ENCODE measurements at places on chromosomes 1 and 21.

- DNase-seq, result no peak
Observed at GRCh38 chr21:35491114-35491513, 442.0 kb upstream of the RUNX1 start.

DNA sequence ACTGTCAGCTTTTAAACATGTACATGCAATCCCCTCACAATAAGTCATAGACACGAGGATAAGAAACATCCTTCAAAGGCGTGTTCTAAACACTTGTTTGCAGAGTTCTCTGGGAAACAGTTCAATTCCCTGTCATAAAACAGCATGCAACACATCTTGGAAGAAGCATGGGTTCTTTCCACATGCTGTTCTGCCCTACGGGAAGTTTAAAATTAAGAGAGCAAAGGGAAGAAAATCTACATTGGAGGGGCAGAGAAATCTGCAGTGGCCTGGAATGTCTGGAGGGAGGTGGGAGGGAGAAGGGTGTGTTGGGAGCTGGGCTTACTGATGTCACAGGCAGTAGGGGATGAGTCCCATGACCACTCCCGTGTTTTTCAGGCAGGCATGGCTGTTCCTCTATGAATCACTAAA lies 98.3 kb upstream of the SLC2A1 start:
- DNase-seq, result peak; percentile 29

DNA sequence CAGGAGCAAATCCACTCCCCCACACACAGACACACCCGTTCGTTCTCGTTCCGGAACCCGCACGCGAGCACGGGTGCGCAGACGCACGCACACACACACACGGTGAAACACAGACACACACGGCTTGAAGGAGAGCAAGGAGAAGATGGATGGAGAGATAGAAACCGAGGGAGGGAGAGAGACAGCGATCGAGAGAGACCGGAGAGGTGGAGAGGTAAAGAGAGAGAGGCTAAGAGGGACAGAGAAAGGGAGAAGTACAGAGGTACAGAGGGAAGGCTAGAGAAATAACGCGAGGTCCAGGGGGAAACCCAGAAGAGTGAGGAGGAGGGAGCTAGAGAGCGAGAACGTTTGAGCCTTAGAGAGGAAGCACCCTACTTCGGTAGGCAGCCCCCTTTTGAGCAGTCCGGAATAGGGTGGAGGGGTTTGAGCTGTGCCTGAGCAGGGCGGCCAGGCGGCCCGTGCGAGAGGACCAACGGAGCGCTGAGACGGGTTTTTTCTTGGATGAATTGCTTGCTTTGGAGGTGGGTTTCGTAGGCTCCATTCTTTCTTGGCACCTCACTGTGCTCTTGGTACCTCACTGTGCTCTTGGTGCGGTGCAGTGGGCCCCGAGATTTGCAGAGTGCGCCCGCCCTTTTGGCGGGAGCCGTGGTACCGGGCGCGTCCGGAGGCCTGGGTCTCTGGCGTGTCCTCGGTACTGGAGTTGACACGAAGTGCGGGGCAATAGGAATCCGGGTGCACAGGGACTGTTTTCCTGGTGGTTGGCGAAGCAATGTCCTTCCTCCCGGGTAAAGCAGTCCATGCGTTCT lies 88.4 kb upstream of the RHOU start:
- peak; percentile 66 for DNase-seq

DNA sequence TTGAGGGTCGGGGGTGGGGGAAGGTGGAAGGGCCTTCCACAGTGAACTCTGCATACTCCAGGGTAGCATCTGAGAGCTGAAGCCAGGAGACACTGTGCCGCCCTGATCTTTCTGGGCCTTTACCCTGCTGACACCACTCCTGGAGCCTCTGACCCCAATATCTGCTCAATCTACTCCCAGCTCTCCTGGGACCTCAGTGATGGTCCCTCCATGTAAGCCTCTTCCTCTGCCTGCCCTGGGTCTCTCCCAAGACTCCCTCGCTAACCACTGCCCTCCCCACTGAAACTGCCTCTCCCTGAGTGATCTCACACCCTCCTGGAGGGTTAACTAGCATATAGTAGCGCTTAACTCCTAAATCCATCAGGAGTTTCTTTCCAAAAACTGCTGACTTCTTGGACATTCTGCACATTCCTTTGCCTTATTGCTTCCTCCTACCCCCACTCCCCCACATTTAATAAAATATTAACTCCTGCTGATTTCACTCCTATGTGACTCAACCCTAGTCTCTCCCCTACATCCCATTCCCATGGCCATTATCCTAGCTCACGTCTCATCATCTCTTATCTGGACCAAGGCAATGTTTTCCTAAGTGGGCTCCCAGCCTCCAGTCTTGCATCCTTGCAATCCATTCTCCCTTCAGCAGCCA lies 145.6 kb downstream of the HMGB4 start:
- no peak for DNase-seq

DNA sequence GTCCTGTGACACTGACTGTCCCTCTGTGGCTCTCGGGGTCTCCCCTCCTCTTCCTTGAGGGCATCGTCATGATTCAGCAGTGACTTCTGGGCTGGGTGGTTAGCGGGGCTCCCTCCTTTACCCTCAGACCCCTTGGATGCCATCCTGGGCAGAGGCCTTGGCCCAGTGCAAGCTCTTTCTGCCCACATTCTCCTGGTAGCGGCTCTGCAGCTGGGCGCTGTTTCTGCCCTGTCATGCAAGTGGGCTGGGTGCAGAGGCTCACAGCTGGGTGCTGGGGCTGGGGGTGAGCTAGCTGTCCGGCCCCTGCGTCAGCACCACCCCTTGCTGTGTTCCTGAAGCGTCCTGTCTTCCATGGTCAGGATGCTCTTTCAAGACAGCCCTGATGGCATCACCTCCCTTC lies 158.5 kb downstream of the PCBP3 start:
- DNase-seq, result no peak

GRCh38 chr1:67618285-67619018 lies 66.5 kb upstream of the GADD45A start:
- peak; percentile 75 for DNase-seq

GRCh38 chr1:61050541-61051442 lies 31.6 kb upstream of the NFIA start:
- peak; percentile 8 for DNase-seq

- DNase-seq, result peak; percentile 16
Observed at GRCh38 chr1:154716011-154716410, 108.0 kb upstream of the ADAR start.

- DNase-seq, result no peak
Observed at GRCh38 chr1:76291737-76292136, 217.2 kb downstream of the ST6GALNAC3 start.

DNA sequence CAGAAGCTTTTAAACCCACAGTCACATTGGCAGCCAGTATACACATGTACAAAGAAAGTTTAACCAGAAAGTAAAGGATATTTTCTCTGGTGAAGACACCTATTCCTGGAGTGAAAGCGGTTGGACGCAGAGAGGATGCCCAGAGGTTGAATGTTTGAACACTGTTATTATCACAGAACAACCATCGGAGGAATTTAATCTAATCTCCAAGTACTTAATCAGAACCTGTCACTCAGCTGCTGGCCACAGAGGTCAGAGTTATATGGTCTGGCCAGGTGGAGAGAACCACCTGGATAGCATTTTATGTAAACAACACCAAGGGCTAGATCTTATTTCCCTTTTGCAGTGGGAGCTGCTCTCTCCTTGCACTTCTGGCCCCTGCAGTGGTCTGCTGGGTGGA lies 29.4 kb downstream of the SPATA46 start:
- no peak for DNase-seq

DNA sequence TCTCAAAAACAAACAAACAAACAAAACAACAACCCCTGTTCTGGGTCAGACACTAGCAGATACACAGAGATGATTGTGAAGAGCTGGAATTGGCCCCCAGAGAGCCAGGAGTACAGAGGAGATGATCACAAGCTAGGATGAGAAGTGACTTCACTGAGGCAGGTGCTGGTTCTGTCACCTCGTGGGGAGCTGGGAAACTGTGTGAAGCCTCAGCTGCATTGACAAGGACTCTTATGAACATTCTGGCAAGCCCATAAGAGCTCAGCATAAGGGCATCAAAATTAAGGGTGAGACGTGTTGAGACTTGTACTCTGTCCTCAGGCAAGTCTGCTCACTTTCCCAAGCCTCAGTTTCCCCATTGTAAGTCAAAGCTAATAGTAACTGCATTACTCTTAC lies 14.7 kb upstream of the PTP4A2 start:
- no peak for DNase-seq

- no peak for DNase-seq
Observed at GRCh38 chr1:216614011-216614934, 109.0 kb downstream of the ESRRG start.

DNA sequence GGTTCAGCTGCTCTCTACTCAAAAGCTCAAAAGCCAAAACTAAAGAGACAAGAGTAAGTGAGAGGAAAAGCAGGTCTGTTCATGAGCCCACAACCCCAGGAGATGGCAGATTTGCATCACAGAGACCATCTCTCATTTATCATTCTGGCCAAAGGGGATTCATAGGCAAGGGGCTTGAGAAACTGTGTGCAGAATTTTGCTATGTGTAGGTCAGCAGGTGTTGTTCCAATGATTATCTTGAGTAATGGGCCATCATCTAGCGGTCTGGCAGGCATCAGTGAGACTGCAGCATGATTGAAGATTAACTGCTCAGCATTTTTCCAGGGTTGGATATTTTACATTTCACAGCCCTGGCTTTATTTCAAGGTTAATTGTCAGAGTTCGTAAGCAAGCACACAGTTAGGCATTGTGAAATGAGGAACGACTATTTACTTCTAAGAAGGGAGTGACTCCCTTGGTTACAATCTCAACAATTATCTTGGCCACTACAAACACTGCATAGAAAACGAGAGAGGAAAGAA lies 1204.6 kb upstream of the TMPRSS15 start:
- no peak for DNase-seq

DNA sequence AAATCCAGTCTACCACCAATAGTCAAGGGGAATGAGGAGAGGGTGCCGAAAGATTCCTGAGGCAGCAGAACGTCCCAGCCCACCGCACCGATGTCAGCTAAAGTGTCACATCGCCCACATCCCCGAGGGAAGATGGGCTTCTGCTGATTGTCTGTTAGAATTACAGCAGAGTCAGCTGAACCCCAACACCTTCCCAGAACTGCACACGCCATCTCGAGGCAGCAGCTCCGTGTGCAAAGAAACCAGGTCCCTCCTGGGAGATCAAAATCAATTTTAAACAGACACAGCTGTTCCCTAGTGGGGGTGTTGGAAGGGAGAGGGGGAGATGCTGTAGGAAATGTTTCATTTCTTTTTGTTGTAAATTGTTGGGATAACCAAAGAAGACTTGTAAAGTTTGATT lies 12.8 kb upstream of the KAZN start:
- DNase-seq, result no peak

DNA sequence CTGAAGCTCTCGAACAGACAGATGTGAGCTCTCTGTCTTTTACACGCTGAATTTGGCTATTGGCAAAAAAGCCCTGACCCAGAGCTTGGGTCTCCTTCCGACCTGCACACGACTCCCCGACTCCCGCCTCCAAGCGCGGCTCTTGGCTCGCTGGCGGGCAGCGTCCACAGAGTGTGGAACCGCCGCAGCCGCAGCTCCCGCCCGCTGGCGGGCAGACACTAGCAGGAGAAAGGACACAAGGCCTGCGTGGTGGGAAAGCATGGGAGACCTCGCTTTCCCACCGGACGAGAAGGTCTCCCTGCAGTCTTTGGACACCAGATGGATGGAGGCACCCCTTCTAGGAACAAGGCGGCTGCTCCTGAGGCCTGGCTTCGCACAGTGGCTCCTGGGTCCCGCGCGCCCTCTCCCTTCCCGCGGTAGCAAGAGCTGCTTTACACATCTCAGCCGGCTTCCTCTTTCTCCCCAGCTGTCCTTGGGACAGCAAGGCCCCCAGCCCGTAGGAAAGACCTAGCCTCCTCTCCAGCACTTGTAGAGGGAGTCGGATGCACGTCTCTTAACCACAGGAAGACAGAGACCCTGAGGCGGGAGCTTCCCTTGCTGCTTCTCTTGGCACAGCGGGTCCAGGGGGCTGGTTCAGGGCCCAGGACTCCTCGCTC lies 92.1 kb downstream of the PRKAB2 start:
- no peak for DNase-seq

DNA sequence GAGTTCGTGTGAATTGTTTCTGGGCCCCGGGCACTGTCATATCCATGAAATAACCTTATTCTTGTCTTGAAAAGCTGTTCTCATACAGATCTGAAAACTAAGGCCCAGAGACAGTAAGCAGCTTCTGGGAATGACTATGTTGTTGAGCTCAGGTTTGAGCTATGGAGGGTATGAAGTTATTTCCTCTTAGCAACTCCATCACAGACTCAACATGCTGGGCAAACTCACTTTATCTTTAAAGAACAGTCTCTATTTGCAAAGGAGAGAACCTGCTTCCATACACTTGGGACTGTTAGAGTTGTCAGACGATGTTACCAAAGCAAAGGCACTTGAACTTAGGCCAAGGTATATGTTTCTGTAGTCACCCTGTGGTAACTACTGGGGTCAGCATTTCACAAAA lies 90.0 kb downstream of the GPR88 start:
- peak; percentile 23 for DNase-seq

DNA sequence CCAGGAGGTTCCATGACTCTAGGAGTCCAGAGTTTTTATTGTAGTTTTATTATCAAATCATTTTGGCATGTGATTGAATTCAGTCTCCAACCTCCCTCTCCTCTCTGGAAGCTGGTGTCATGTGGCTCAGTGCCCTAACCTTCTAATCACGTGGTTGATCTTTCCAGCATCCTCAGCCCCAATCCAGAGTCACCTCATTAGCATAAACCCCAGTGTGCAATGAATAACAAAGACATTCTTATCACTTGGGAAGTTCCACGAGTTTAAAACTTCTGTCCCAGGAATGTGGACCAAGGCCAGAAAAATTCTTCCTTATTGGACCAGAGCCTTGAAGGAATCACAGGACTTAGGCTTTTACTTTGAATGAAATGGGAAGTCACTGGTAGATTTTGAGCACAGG lies 52.2 kb downstream of the KIRREL1 start:
- peak; percentile 82 for DNase-seq

GRCh38 chr1:8598060-8598724 lies 219.2 kb downstream of the RERE start:
- DNase-seq, result no peak

GRCh38 chr1:63368131-63368530 lies 704 bp downstream of the ALG6 start:
- DNase-seq, result no peak

GRCh38 chr1:69568421-69569174 lies 876 bp downstream of the LRRC7 start:
- DNase-seq, result no peak

DNA sequence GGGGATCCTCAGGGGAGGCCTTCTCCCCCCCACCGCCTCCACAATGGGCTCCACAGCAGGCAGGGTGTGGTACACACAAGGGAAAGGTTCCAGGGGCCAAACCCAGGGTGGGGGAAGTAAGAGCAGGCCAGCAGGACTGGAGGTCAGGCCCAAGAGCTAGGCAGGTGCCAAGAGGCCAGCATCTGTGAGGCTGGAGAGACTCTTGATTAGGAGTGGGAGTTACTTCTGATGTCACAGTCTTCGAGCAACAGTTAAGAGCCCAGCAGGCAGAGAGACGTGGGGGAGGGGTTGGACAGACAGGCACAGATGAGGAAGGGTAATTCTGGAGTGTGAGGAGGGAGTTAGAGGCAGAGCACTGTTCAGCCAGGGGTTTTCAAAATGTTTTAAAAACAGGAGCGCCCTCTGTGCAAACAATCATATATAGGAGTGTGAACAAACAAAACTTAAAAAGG lies 55.8 kb downstream of the SLC9A1 start:
- DNase-seq, result no peak

DNA sequence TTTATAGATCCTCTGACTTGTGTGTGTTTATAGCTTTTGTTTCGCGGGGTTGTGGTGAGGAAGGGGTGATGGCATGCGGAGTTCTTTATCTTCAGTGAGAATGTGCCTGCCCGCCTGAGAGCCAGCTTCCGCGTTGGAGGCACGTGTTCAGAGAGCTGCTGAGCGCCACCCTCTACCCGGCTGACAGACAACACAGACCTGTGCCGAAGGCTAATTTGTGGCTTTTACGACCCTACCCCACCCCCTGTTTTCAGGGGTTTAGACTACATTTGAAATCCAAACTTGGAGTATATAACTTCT lies 14.4 kb upstream of the CD101 start:
- DNase-seq, result no peak

Data from EL (cell line).